ENCODE measurements at places on chromosomes 4 and X. TPM values are rescaled to one million over a fixed set of nuclear protein-coding genes. Genes with fewer than 3 reads are reported as not detected.

Gene NMU
- total RNA-seq = not detected

Gene MAGEA12
- total RNA-seq = not detected

Gene SOX3
- total RNA-seq = not detected

Gene CPLX1
- 1.4 TPM for total RNA-seq

Gene RAB41
- total RNA-seq = not detected

Gene NDNF
- total RNA-seq = 7.6 TPM

Gene C4orf50
- not detected for total RNA-seq

DNA sequence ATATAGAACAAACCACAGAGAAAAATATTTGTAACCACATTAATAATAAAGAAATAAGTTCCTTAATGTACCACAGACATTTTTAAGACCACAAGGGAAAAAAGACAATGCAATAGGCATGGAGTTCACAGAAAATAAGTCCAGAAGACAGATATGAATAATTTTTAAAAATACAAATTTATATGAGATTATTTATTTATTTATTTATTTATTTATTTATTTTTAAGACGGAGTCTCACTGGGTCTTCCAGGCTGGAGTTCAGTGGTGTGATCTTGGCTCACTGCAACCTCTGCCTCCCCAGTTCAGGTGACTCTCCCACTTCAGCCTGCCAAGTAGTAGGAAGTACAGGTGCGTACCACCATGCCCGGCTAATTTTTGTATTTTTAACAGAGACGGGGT is 53.7 kb downstream of the THAP9 start:
- no peak for DNase-seq
- H3K4me1 ChIP-seq = no peaks in the 10 kb centered on the region
- H3K27ac ChIP-seq = no peak overlapping the region

DNA sequence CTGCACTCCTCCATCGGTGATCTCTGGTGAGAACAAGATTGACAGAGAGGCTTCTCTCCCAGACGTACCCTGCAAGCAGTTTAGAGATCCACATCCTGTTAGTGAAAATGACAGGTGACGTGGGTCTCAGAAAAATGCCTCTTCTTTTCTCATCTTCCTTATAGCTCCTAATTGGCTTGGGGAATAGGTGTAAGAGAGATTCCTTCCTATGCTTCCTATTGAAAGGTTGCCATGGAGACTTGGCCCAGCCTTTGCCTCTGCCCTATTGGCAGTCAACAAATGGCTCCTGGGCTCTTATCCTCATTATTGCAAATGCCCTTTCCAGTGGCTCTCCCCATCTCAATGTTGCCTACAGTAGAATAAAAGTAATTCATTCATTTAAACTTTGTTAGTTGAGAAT is 26.5 kb upstream of the DGKK start:
- H3K36me3 ChIP-seq = no peaks in the 10 kb centered on the region
- H3K27me3 ChIP-seq = no peaks in the 10 kb centered on the region
- H3K4me3 ChIP-seq = no peak overlapping the region

DNA sequence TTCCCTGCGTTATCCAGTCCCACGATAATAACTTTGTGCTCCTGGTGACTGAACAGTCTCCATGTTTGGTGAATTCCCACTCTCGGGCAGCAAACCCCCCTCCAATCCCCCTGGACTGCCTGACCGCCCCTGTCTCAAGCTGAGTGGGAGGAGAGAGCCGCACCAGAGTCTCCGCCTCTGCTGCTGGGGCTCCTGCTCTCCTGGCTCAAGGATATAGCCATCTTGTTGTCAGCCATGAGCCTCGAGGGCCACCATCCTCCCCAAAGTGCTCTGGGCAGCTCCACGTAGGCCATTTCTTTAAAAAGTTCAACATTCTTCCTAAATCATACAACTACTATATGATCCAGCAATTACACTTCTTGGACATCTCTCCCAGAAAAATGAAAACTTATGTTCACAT is 49.3 kb upstream of the PGRMC1 start:
- no peak overlapping the region for H3K27ac ChIP-seq
- H3K4me1 ChIP-seq = no peaks in the 10 kb centered on the region
- no peaks in the 10 kb centered on the region for H3K27me3 ChIP-seq

DNA sequence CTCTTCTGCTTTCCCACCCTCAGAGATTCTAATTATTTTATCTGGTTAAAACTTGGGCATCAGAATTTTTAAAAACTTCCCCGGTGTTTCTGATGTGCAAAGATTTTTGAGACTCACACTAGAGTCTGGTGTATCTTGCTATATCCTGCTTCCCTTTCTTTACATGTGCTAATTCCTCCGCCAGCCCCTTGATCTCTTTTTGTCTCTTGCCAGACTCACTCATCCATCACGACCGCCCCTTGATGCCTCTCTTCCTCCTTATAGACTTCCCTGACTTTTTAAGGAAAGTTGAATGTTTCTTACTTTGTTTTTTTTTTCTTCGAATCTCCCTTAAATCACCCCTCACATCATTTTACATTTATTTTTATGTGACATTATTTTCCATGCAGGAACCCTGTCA is 274.9 kb upstream of the PITX2 start:
- H3K27ac ChIP-seq = no peak overlapping the region
- H3K4me3 ChIP-seq = no peak overlapping the region
- no peaks in the 10 kb centered on the region for H3K4me1 ChIP-seq
- no peaks in the 10 kb centered on the region for H3K36me3 ChIP-seq
- DNase-seq = no peak

GRCh38 chr4:98784947-98785706 is 126.7 kb upstream of the TSPAN5 start:
- H3K4me3 ChIP-seq = no peak overlapping the region
- DNase-seq = no peak
- H3K27ac ChIP-seq = no peak overlapping the region
- no peaks in the 10 kb centered on the region for H3K27me3 ChIP-seq
- no peaks in the 10 kb centered on the region for H3K4me1 ChIP-seq

DNA sequence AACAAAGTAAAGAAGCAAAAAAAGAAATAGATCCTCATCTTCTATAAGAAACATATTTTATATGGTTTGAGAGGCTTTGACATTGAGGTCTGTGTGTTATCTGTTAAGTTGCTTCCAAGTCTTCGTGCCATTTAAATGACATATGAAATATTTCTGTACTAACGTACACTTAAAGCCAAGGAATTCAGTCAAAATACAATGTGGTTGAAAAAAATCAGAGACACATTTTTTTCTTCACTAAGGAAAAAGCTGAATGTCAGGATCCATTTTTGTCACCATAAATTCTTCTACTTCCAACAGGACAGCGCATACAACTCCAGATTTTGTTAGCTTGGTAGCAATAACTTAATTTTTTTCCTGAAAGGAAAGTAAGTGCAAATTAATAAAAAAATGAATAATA is 168.5 kb downstream of the FAT4 start:
- H3K27ac ChIP-seq = no peak overlapping the region
- H3K4me1 ChIP-seq = no peaks in the 10 kb centered on the region
- H3K4me3 ChIP-seq = no peak overlapping the region
- H3K36me3 ChIP-seq = no peaks in the 10 kb centered on the region

DNA sequence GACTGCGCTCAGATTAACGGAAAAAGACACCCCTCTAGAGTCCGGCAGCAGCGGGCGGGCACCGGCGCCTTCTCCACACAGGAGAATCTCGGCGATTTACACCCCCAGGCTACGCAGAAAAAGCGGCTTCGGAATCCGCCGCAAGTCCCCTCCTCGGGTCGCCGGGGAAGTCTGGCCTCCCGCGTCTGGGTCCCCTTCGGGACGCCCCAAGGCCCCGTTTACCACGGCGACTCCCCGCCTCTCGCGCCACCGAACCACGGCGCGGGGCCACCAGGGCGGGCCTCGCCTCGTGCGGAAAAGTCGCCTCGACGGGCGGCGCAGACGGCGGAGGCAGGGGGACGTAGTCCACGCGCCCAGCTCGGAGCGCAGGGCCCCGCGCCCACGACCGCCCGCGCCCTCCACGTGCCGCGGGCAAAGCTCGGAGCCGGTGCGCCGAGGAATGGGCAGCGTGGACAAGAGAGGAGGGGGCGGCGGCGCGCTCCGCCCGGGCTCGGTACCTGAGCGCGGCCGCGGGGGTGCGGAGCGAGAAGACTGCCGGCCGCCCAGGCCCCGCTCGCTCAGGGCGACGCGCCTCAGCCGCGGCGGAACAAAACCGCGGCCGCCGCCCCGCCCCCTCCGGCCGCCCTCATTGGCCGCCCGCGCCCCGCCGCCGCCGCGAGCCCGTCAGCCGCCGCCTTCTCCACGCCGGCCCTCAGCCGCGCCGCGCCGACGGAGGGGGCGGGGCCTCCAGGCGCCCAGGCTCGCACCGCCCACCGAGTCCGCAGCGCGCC is at the start of gene FAM53A:
TSS of gene FAM53A (minus strand) at position 578 of the 770 bp plus-strand sequence. CDS start 15,572 bp downstream, outside the sequence.
- peaks cover 10% of the 10 kb centered on the region for H3K4me1 ChIP-seq
- peak; percentile 94 for DNase-seq
- peak within 1 kb of the TSS; percentile 85 for H3K4me3 ChIP-seq

DNA sequence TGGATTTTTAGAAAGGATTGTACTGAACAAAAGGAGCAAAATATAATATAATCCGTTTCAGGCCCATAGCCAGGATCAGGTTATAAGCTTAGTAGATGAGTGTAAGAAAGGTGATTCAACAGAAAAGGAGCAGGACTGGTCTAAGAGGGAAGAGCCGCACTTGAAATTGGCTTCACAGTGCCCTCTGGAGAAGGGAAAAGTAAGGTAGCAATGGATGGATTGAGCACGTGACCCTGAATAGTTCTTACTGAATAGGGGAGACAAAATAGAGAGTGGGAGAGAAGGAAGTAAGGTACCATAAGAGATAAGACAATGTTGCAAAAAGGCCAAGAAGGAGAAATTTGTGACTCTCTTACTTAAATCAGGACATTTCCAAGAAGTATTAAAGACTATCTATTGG is 15.6 kb downstream of the CXorf66 start:
- H3K4me1 ChIP-seq = no peaks in the 10 kb centered on the region
- no peak overlapping the region for H3K4me3 ChIP-seq
- no peaks in the 10 kb centered on the region for H3K36me3 ChIP-seq
- H3K27me3 ChIP-seq = no peaks in the 10 kb centered on the region

DNA sequence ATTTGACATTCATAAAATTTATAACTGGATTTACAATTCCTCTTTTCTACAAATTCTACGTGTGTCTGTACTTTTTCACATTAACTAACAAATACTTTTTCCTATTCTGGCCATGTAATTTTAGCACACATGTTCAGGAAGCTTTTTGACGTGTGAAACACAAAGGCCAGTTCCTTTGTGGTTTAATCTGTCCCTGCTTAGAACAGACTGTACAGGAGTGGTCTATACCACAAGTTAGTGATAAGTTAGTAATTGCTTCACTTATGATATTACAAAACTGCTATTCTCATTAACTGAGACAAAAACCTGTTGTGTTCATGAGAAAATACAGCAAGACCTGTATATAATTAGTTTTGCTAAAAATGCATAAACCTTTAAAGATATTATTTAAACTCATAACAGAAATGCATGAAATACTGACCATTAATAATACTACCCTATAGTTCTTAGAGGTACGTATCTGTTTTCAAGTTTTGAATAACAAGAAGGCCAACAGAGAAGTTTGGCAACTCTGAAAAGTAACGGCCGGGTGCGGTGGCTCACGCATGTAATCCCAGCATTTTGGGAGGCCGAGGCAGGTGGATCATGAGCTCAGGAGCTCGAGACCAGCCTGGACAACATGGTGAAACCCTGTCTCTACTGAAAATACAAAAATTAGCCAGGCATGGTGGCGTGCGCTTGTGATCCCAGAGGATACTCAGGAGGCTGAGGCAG is 13.7 kb upstream of the AREG start:
- no peaks in the 10 kb centered on the region for H3K27me3 ChIP-seq
- no peaks in the 10 kb centered on the region for H3K4me1 ChIP-seq
- H3K4me3 ChIP-seq = no peak overlapping the region
- no peak for DNase-seq

DNA sequence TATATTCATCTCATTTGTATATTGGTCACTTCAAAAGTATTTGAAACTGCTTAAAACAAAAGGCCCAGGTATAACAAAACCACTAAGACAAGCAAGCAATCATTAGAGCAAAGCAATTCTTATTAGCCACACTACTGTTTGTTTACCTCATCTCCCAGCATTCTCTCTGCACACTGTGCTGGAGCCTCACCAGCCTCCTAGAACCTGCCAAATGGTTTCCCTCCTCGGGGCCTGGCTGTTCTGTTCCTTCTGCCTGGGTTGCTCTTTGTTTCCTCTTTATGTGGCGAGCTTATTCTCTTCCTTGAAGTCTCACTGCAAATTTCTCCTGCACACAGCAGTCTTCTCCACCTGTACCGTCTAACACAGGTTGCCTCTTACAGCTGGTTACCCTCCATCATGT is 67.5 kb upstream of the MND1 start:
- peaks cover 38% of the 10 kb centered on the region for H3K36me3 ChIP-seq
- H3K27me3 ChIP-seq = no peaks in the 10 kb centered on the region
- no peak overlapping the region for H3K27ac ChIP-seq
- H3K4me1 ChIP-seq = no peaks in the 10 kb centered on the region

GRCh38 chr4:4384837-4385236 is 2.1 kb upstream of the NSG1 start:
- peaks cover 30% of the 10 kb centered on the region for H3K27me3 ChIP-seq
- DNase-seq = no peak
- no peaks in the 10 kb centered on the region for H3K36me3 ChIP-seq

- H3K27me3 ChIP-seq = peaks cover 38% of the 10 kb centered on the region
- no peak for DNase-seq
- H3K4me3 ChIP-seq = peak overlapping the region; percentile 53
- no peaks in the 10 kb centered on the region for H3K4me1 ChIP-seq
These were observed 383 bp downstream of the PCYT1B start for GRCh38 chrX:24646745-24647182.

GRCh38 chrX:155213731-155214130 is 2.5 kb upstream of the VBP1 start:
- no peaks in the 10 kb centered on the region for H3K4me1 ChIP-seq
- no peaks in the 10 kb centered on the region for H3K27me3 ChIP-seq
- no peak overlapping the region for H3K4me3 ChIP-seq
- DNase-seq = no peak
- no peaks in the 10 kb centered on the region for H3K36me3 ChIP-seq

DNA sequence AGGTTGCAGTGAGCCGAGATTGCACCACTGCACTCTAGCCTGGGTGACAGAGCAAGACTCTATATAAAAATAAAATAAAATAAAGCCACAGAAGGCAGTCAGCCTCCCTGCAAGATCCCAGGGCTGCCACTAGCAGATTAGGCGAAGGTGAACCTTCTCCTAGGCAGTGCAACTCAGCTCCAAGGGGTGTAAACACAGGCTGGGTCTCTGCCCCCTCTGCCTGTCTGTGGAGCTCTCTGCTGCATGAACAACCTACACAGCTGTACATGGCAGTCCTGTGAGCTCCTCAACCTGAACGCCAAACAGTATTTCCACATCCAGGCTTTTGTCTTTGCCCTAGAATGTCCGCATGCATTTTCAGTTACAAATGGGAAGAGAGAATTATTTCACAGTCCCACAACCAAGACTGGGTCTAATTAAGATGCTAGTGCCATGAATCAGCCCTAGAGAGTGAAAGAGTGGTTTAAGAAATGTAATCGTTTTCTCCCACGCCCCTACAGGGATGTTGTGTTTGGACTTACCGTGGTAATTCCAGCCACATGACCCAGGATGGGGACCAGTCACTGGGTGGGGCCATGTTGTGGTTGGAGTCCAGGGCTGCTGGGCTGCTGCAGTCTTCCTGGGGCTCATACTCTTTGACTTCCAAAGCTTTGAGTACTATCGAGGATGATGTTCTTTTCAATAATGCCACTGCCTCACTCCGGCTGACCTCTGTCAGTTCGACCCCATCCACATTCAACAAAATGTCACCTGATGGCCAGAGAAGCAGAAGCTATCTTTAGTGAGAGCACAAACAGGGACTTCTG is 99.0 kb downstream of the FIP1L1 start:
- H3K27me3 ChIP-seq = no peaks in the 10 kb centered on the region
- H3K27ac ChIP-seq = no peak overlapping the region
- H3K4me1 ChIP-seq = no peaks in the 10 kb centered on the region
- H3K36me3 ChIP-seq = no peaks in the 10 kb centered on the region
- H3K4me3 ChIP-seq = no peak overlapping the region
- DNase-seq = peak; percentile 49

All from psoas muscle (tissue), 8 donors.